NCI-H2081 treated with DMSO at 0.1 percent for 48 hours (cell line): ENCODE measurements at places on chromosomes 6 and 20.

DNA sequence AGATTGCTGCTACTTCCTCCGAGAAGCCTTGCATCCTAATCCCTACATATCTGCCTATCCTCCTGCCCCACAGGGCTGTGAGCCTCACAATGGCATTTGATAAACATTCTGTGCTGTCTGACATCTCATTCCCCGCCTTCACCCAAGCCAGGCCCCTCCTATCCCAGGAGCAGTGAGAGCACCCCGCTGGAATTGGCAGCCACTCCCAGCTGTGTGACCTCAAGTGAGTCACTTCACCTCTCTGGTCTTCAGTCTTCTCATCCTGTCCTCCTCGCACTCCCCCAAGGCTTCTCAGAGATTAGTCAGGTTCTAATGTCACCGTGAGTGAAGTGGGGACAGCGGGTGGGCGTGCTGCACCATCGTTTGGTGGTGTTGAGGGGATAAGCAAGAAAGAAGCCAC lies 81.7 kb downstream of the CDH22 start:
- no peak for DNase-seq

DNA sequence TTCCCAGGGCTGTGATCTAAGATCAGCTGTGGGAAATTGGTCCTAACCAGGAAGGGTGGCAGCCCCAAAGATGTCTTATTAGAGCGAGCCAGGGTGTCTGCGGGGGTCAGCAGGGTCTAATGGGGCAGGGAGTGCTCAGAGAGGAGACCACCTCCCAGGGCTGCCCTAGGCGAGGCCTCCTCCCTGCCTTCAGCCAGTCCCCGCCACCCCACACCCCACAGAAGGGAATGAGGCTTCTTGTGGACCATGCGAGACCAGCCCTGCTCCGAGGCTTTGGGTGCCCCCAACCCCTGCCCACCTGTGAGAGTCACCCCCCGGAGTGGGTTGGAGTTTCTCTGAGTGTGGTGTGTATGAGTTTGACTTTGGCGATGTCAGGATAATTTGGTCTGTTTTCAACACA lies 37.8 kb downstream of the SYNJ2 start:
- DNase-seq, result no peak

- no peak for DNase-seq
Observed at GRCh38 chr6:1317302-1317815, 5.5 kb downstream of the FOXQ1 start.

DNA sequence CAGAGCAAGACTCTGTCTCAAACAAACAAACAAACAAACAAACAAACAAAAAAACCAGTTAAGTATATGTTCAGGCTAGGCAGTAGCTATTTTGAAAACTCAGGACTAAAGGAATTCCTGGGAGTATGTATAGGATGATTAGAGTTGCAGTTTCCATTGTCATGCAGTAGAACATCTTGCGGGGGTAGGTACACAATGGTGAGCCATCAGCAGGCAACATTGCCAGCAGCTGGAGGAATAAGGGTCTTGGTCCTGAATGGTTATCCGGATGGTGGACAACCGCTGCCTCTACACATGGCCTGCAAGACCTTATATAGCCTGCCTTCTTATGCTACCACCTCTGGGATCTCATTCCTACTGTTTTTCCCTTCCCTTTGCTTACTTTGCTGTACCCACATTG lies 297.5 kb downstream of the SOX4 start:
- no peak for DNase-seq

- no peak for DNase-seq
Observed at GRCh38 chr6:114648847-114649246, 306.0 kb upstream of the HS3ST5 start.

- DNase-seq, result no peak
Observed at GRCh38 chr6:11409371-11409770, 128.2 kb upstream of the TMEM170B start.

- no peak for DNase-seq
Observed at GRCh38 chr6:154891901-154892300, 103.2 kb upstream of the TIAM2 start.

DNA sequence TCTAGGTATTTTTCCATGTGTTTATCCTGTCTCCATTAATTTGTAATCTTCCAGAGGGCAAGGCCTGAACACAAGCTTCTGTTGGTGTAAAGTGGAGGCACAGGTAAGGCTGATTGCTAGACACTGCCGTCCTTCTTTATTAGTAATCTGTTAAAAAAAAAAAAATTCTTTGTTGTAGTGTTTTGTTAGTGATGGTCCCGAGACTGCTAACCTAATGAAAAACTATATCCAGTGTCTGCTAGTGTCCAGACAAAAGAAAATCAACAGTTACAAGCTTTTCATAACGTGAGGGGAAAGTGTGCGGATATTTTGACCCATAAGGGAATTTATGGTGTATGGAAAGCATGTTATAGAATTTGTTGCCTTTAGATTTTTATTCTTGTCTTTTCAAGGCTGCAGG lies 4.2 kb upstream of the HIVEP1 start:
- DNase-seq, result no peak

GRCh38 chr20:50133041-50133440 lies 20.1 kb upstream of the UBE2V1 start:
- DNase-seq, result no peak

- no peak for DNase-seq
Observed at GRCh38 chr6:39107641-39108040, 7.3 kb downstream of the SAYSD1 start.
